ENCODE measurements at places on chromosomes 13 and 19.

DNA sequence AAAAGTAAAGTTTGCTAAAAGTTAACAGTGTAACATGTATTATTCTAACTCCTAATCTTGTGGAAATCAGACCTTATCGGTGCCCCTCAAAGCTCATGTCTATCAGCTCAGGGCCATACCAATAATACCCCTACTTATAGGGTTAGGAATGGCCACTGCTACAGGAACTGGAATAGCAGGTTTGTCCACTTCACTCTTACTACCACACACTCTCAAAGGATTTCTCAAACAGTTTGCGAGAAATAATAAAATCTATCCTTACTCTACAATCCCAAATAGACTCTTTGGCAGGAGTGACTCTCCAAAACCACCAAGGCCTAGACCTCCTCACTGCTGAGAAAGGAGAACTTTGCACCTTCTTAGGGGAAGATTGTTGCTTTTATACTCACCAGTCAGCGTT lies 1677.7 kb downstream of the OLFM4 start:
- no peak for DNase-seq

- no peak for DNase-seq
Measured at GRCh38 chr19:32824916-32825608, 44.5 kb downstream of the SLC7A9 start.

- no peak for DNase-seq
Measured at GRCh38 chr19:54493967-54494585, 8.6 kb upstream of the LAIR2 start.

GRCh38 chr13:67200183-67200582 lies 30.0 kb downstream of the PCDH9 start:
- DNase-seq, result no peak

- DNase-seq, result no peak
Measured at GRCh38 chr13:74920361-74920760, 561.6 kb downstream of the TBC1D4 start.

- no peak for DNase-seq
Measured at GRCh38 chr19:44708940-44709339, 10.0 kb downstream of the CEACAM16 start.

GRCh38 chr19:10152100-10152499 lies 32.4 kb upstream of the EIF3G start:
- DNase-seq, result no peak

- DNase-seq, result no peak
Measured at GRCh38 chr13:105758918-105759860, 776.3 kb downstream of the EFNB2 start.

DNA sequence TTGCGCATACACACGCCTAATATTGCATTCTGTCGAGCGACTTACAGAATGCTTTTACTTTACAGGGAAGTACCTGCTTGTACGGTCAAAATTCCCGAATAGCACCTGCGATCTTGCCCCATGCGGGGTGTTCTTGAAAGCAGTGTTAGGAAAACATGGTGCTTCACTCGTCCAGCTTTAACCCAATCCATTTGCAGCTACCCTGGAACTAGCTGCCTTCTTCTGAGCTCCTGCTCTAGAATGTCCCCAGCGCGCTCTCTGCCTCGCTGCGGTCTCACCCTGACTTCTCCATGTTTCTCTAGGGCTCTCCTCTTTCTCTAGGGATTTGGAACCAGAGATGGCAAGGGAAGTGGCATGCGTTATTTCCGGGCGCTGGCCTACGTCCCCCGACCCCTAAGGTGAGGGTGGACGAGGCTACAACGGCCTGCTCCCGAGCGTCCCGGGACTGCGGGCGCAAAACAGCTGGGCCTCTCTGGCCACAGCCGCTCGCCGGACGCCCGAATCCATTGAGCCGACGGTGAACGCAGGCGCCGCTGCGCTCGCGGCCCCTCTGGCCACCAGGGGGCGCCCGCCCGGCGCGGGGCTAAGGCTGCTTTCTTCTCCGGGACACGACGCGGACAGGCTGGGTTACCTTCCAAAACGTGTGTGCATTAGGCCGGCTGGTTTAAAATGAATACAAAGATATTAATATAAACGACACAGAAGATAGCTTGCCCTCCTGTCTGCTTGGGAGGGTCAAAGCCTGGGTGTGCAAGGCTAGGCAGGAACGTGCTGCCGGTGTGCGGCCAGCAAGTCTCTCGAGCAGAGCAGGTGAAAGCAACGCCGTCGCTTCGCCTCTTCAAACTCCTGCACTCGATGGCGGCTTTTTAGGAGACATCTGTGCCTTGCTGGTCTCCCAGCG lies 1.8 kb upstream of the SPRY2 start:
- DNase-seq, result peak; percentile 78

DNA sequence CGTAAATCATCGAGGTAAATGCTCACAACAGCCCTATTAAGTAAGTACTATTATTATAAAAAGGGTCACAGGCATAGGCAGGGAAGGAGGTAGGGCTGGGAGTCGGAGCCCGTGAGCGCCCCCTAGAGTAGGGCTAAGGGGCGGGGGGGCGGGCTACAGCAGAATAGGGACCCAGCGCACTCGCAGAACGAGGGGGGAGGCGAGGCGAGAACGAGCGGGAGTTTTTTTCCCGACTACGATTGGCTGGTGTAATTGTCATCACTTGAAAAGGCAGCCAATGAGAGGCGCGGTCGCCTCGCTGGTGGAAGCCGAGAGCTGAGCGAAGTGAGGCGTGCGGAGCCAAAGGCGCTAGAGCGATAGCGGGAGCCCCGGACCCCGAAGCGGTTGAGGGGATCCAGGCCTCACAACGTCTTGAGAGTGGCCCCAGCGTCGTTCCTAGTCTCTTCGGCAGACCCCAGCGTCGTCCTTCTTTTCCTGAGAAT lies 24.2 kb downstream of the KEAP1 start:
- DNase-seq, result peak; percentile 83

DNA sequence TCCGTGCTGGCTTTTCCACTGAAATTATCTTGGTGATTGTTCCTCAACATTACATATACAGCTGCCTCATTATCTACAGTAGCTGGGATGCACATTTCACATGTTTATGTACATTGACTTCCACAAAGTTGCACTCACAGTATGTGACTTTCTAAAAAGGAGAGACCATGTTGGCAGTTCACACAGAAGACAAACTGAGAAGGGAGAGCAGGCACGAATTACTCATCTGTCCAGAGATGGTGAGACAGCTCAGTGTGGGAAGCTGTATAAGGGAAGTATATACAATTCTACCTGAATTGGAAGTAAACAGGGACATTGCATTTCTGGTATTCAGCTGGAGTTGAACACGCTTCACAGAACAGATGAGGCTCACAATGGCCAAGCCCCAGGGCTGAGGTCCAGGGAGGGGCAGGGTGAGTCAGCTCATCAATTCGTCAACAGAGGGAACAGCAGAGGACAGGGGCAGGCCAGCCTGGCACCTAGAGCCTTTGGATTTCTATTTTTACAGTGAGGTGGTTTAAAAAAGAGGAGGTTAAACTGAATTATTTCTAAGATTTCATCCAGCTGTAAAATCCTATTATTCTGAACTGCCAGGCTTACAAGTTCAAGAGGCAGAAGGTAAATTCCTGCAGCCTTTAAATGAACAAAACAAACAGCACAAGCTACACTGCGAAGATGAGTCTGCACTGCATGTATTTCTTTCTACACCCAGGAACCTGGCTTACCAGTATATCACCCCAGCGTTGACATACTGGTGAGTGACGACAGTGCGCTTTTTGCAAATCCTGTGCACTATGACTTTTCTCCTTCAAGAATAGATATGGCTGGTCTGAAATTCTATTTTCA lies 9.8 kb downstream of the PARP4 start:
- no peak for DNase-seq

DNA sequence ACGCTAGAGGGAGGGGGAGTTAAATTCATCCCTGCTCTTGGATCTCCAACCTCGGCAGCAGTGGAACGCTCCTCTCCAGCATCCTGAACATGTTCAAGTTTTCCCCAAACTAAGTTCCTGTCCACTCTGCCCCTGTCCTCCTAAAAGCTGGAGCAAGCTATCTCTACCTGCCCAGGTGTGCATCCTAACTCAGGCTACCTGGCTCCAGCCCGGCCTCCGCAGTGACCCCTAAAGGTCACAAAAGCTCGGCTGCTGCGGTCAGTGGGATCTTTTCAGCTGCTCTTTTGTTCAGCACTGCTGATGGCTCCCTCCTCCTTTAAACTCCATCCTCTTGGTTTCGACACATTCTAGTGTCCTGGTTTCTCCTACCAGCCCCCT lies 1.4 kb downstream of the DCUN1D2 start:
- DNase-seq, result no peak

DNA sequence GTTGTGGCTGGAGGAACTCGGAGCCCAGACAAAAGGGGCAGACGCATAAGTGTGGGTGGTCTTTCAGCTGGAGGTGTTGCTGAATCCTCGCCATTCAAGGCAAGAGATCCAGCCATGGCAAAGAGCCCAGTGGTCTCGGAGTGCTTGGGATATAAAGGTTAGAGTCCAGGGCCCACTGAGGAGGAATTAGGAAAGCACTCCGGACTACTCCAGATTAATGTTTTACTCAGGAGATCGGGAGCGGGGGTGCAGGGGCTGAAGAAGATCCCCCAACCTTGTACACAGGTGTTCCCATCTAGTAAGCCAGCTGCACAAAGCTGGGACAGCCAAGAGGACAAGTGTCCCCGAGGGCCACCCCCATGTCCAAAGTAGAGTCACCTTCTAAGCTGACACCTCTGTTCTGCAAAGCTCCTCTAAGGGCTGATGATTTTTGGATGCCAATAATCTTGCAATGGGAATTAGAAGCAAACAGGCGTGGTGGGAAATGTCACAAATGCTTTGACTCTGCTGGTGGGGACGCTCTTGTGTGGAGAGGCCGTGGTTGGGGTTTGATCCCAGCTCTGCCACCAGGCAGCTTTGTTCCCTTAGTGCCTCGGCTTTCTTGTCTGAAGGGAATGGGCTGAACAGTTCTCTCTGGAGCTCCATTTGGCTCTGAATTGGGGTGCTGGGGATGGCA lies 194.3 kb upstream of the SOX1 start:
- DNase-seq, result no peak

DNA sequence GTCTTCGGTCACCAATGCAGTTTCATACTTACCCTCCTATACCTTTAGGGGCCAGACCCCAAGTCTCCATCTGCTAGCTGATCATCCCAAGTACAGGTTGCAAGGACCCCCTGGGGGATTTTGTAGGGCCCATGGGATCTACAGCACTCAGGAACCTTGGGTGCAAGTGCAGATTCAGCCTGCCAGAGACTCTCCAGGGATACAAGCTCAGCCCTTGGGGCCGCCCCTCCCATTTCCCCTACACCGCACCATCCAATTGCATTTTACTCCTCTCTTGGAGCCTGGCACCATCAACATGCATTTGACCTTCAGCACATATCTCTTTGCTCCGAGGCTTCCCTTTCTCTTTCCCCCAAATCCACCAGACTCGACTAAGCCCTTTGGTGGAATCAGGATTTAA lies 154.7 kb upstream of the ZNF536 start:
- DNase-seq, result no peak

GRCh38 chr13:91882918-91883317 lies 484.5 kb downstream of the GPC5 start:
- DNase-seq, result no peak

DNA sequence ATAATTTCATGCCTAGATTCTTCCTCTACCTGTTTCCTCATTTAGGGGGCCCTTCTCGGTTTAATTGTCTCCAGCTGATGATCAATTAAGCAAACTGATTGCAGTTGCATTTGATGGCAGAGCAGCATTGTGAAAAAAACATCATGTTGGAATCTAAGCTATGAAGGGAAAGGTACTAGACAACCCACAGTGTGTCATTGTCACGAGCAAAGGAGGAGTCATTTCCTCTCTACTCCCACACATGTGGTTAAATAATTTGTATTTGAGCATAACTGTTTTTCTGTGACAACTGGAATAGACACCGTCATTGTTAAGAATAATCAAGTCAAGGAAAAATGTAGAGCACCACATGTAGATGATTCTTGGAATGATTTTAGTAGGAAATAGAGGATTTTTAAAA lies 240.3 kb downstream of the DCT start:
- DNase-seq, result peak; percentile 37

- DNase-seq, result no peak
Measured at GRCh38 chr19:39563408-39563807, 23.4 kb upstream of the EID2 start.

GRCh38 chr13:33235564-33235963 lies 50.0 kb downstream of the STARD13 start:
- DNase-seq, result no peak

DNA sequence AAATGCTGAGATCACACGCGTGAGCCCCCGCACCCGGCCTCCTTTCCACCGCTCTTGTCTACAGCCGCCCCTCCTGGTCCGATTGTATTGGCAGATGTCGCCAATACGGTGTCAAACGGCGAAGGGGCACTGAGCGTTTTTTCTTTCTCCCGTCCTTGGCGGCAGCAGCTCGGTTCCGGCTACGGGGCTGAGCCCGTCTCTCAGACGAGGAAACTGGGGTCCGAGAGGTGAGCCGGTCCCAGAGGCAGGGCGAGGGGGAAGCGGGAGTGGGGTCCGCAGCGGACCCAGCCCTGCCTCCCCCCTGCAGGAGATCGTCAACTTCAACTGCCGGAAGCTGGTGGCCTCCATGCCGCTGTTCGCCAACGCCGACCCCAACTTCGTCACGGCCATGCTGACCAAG lies 20.4 kb downstream of the POLRMT start:
- no peak for DNase-seq

GRCh38 chr19:29324291-29324680 lies 111.3 kb upstream of the UQCRFS1 start:
- DNase-seq, result no peak

DNA sequence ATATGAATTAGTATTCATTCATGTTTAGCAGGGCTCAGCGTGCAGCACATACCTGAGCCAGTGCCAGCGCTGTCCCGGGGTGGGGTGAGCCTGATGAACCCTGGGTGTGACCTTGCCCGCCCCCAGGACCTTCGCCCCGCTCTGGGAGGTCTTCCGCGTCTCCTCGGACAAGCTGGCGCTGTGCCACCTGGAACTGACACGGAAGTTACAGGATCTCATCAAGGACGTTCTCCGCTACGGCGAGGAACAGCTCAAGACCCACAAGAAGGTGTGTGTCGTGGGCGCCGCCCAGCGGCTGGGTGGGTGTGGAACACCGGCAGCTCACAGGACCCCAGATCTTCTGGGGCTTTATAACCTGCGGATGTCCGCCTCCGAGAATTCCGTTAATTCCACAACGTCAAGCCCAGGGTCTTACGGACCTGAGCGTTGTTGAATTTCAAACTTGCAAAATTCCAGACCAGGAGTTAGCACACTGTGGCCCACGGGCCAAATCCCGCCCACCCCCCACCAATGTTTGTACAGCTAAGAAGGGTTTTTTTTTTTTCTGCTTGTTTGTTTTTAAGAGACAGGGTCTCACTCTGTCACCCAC lies 15.4 kb downstream of the FCHO1 start:
- no peak for DNase-seq

GRCh38 chr13:98998831-98999638 lies 21.2 kb upstream of the DOCK9 start:
- DNase-seq, result peak; percentile 28
